ENCODE measurements at places on chromosomes 3 and 15.

DNA sequence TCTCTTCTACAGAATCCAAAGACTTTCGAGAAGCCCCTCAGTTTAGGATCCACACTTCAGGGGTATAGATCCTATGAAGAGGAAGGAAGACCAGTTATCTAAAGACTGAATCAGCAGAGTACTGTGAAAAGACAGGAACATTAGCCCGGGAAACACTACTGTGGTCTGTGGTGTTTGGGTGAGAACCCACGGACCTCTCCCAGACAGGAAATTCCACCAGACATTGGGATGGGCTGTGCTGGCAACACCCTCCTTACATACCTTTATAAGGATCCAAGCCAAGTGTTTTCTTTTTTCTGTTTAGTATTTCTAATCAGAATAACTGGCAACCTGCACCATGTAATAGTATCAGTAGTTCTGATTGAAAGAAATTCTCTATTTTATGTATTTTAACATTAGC lies 14.1 kb downstream of the TMEM207 start:
- DNase-seq, result no peak

- DNase-seq, result no peak
Observed at GRCh38 chr3:88025001-88025552, 33.7 kb downstream of the CGGBP1 start.

DNA sequence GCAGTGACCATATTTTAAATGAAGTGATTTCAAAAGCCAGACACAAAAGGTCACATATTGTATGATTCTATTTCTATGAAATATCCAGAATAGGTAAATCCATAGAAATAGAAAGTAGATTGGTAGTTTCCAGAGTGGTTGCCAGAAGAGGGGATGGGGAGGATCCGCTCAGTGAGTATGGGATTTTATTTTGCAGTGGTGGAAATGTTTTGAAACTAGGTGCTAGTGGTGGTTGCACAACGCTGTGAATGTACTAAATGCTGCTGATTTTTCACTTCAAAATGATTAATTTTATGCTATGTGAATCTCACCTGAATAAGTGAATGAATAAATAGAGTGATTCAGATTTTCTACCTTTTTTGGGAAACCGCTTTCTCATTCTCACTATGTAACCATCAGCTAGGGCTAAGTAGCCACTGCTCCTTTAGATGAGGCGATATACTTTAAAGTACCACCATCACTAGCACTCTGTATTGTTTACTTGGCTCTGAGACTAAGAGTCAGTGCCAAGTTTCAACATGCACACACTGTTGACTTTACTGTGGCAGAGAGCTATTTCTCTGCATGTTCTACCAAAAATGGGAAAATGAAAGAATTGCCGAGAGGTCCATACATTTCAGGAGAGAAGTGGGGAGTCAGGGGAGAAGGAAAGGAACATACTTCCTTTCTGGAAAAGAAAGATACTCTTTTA lies 90.7 kb upstream of the GOLIM4 start:
- DNase-seq, result no peak

DNA sequence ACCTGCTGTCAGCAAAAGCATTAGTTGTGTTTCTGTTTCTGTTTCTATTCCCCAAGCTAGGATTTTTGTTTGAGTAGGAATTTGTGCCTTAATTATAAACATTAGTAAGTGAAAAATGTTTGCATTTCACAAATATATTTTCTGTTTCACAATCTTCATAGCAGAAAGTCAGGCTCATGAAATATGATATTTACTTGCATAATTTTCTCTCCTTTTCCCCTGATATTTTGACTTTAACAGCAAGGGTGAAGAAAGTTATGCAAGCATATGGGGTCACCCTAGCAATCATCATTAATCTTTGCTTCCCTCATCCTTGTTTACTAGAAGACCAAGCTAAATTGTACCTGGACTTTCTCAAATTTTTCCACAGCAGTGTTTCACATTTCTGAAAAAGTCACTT lies 140.3 kb upstream of the SEMA6D start:
- no peak for DNase-seq

GRCh38 chr3:48345946-48346572 lies 12.6 kb upstream of the SPINK8 start:
- no peak for DNase-seq

GRCh38 chr3:72041076-72041475 lies 256.1 kb upstream of the PROK2 start:
- DNase-seq, result no peak

- no peak for DNase-seq
Observed at GRCh38 chr3:181756645-181757297, 45.0 kb downstream of the SOX2 start.

- DNase-seq, result no peak
Observed at GRCh38 chr3:186932281-186933181, 2.2 kb downstream of the ST6GAL1 start.

- no peak for DNase-seq
Observed at GRCh38 chr3:112084980-112085705, 1.0 kb upstream of the C3orf52 start.

DNA sequence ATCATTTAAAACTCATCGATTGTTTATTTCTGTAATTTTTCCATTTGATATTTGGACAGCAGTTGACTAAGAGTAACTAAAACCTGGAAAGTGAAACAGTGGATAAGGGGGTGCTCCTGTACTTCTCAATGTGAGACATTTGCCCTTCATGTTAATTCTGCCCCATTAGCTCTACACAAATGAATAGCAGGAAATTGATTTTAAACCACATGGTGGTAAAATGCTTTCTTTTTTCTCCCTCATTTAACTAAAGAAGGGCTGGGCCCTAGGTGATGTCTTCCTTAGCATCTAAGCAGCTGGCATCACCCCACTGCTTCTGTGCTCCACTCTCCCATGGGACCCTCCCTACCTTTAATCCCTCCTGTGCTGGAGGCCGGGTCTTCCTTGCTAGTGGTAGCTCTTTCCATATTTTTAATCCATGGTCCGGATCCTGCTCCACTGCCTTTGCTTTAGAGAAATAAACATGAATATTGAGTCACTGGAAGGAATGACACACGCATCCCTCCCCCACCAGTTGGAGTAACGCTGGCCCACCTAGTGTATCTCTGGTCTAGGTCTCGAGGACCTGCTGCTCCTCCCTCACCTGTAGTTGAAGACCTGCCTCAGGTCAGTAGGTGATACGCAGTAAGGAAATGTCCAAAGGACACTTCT lies 30.2 kb upstream of the LAMP3 start:
- no peak for DNase-seq

DNA sequence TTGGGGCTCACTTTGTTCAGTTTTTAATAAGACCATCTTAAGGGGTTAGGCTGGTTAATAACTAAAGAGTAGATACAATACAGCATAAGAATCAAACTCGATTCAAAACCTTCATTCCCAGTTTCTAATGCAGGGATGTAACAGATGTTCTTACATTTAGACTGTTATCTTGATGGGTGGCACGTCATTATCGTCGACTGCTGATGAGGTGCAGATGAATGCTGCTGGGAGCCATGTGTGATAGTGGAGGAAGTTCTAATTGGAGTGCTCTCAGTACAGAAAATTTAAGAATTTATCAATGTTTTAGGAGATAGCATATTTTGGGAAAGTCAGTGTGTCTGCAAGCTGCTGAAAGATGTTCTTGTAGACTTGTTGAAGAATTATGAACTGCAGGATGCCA lies 331.5 kb downstream of the PTPRG start:
- no peak for DNase-seq

DNA sequence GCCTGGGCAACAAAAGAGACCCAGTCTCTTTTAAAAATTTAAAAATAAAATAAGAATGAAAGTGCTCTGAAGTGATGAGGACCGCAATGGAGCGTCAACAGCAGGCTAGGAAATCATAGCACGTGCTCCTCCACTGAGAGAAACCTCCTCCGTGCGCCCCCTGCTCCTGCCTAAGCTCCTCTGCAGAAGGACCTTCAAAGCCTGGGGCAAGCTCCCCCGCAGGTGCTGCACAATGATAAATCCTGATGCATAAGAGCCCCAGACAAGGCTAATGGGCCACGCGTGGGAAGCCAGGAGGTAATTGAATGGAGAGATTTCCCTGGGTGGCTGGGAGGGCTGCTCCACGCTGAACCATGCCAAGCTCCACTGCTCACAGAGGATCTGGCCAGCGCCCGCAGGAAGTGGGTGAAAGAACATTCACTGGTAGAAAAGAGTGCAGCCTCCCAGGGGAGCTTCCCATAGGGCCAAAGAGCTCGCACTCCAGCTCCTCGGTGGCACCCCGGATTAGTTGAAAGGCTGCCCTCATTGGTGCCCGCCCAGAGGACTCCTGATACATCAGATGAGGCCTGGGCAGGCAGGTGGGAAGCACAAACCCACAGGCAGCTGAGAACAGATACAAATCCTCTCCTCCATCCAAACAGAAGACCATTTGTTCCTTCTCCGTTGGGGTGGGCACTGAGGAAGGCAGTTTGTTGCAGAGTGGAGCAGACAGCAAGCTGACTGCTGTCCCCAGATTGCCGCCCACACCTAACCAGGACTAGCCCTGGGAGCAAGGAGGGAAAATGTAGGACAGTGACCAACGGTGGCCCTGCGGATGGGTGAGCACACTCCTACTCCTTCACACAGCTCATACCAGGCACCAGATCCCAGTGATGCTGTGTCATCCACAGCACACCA lies 52.5 kb downstream of the CPN2 start:
- no peak for DNase-seq

DNA sequence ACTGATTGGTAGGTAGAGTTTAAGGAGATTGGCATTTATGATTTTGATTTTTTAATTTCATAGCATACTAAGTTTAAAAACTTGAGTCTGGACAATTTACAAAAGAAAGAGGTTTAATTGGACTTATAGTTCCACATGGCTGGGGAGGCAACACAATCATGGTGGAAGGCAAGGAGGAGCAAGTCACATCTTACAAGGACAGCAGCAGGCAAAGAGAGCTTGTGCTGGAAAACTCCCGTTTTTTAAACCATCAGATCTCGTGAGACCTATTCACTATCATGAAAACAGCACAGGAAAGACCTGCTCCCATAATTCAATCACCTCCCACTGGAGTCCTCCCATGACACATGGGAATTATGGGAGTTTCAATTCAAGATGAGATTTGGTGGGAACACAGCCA lies 630.9 kb upstream of the NR2F2 start:
- DNase-seq, result no peak

DNA sequence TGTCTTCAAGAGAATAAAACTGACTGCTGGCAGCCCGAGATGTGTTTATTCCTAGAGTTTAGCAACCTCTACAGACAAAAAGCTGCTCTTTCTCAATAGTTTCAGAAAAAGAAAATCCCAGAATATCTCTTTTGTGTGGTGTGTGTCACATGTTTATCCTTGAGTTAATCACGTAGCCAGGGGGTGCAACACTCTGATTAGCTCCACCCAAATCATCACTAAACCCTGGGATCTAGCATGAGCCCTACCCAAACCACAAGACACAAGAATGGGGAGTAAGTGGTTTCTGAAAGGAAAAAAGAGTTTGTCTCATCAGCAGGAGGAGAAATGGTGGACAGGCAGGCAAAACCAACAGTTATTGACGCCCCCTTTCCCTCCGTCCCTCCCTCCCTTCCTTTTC lies 78.5 kb upstream of the AGBL1 start:
- DNase-seq, result no peak

DNA sequence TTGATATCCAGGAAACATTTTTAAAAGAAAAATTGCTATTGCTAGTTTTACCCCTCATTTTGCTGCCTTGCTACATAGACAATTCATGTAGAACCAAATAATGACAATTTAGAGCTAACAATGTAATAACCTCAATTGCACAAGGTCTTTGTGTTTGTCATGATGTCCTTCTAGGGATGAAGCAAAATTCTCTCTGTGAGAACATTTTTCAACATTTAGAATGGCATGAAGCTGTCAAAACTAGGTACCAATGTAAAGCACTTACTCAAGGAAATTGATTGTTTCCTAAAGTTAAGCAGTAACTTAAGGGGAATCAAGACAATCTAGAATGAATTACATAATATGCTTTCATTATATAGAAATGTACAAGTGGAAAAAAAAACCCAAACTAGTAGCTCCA lies 7.9 kb upstream of the FGF7 start:
- no peak for DNase-seq

GRCh38 chr15:56538901-56539545 lies 74.1 kb upstream of the MNS1 start:
- DNase-seq, result no peak

DNA sequence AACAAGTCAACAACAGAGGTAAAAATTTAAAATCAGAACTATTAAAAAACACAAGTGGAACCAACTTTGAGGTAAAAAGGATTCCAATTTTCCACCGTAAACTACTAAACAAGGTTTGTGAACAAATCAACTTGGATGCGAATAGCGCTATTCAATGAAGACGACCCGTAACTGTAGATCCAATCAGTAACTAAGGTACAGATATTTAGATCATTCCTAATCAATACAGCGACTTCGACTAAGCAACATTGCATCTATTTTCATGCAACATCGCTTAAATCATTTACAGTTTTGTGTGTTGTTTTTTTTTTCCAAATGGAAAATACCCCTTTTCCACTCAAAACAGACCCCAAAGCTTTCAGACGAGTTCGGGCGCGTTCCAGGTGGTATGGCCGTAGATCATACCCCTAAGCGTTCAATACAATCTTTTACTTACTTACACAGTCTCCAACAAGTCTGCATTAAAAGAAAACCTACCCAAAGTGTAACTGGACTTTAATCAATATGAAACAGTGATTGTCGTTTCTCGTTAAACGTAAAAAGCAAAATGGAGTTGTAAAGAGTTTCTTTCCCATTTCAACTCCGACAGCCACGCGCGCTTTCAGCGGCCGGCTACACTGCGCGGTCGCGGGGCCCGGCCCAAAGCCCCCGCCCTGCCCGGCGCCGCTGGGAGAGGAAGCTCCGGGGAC lies 786 bp downstream of the RHOA start:
- DNase-seq, result no peak

- DNase-seq, result no peak
Observed at GRCh38 chr15:42508263-42508690, 12.8 kb downstream of the SNAP23 start.

- no peak for DNase-seq
Observed at GRCh38 chr15:45307230-45307924, 55.3 kb downstream of the SLC28A2 start.

- DNase-seq, result no peak
Observed at GRCh38 chr3:119989981-119990655, 104.1 kb downstream of the GSK3B start.

GRCh38 chr15:56082263-56082761 lies 88.9 kb upstream of the NEDD4 start:
- no peak for DNase-seq

DNA sequence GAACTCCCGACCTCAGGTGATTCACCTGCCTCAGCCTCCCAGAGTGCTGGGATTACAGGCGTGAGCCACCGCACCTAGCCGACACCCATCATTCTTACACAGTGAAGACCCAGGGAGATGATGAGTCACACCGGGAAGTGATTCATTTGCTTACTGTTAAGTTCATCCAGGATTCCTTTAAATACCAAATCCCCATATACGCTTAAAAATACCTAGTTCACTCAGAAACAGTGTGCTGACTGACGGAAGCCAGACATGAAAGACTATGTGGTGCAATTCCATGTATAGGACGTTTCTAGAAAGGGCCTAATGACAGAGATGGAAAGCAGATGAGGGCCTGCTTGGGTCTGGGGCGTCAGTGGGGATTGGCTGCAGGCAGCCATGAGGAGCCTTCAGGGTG lies 75.2 kb downstream of the APBA2 start:
- DNase-seq, result no peak
